Activated CD8-positive, alpha-beta memory T cell treated with anti-CD3 and anti-CD28 coated beads, Interleukin-2, amount 10 ng/mL, durations not matched to agents 7 days and 5 days (primary cell): ENCODE measurements at places on chromosomes 3 and 15.

- peaks cover 5% of the 10 kb centered on the region for H3K36me3 ChIP-seq
- no peak overlapping the region for H3K4me3 ChIP-seq
- no peaks in the 10 kb centered on the region for H3K27me3 ChIP-seq
- DNase-seq = no peak
- no peak overlapping the region for H3K27ac ChIP-seq
Observed at GRCh38 chr15:91889111-91889815, 35.8 kb downstream of the SLCO3A1 start.

DNA sequence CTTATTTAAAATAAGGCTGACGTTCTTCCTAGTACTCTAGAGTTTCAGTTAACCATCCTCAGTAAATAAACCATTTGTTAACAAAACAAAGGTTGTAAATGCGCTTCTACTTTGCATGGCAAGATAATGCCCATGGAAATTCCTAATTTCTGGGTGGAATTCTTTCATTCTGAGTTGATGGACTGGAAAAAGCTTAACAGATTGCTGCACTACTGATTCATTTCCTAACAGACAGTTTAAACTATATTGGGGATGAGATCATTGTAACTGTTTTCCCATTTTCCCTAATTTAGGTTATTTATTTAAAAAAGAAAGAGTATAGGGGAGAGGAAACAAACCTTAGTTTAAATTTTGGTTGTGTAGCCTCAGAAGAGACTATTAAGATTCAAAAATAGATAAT, 342.2 kb downstream of the NLGN1 start:
- H3K27ac ChIP-seq = no peak overlapping the region
- H3K36me3 ChIP-seq = no peaks in the 10 kb centered on the region
- no peaks in the 10 kb centered on the region for H3K4me1 ChIP-seq
- H3K27me3 ChIP-seq = no peaks in the 10 kb centered on the region

- DNase-seq = no peak
- peaks cover 7% of the 10 kb centered on the region for H3K4me1 ChIP-seq
- H3K4me3 ChIP-seq = no peak overlapping the region
- no peak overlapping the region for H3K27ac ChIP-seq
- peaks cover 55% of the 10 kb centered on the region for H3K27me3 ChIP-seq
Observed at GRCh38 chr3:128556907-128557306, 63.9 kb upstream of the GATA2 start.

DNA sequence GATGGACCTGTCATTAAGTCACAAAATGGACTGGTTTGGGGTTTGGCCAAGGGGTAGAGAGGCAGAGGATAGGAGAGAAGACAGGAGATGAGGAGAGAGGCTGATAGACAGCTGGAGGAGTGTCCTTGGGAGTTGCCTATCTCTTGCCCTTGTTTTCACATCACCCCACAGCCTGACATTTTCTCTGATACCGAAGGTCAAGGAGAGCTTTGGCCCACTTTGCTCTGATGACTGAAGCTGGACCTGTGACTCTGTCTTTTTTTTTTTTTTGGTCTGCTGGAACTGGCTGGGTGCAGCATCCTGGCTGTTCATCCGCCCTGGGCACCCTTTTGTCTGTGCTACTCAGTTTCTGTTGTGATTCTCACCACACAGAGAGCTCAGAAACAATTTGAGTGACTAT, 5.1 kb downstream of the GPD1L start:
- H3K4me1 ChIP-seq = peaks cover 68% of the 10 kb centered on the region
- H3K27me3 ChIP-seq = no peaks in the 10 kb centered on the region
- no peak overlapping the region for H3K27ac ChIP-seq
- H3K36me3 ChIP-seq = peaks cover 30% of the 10 kb centered on the region
- H3K4me3 ChIP-seq = no peak overlapping the region
- no peak for DNase-seq

DNA sequence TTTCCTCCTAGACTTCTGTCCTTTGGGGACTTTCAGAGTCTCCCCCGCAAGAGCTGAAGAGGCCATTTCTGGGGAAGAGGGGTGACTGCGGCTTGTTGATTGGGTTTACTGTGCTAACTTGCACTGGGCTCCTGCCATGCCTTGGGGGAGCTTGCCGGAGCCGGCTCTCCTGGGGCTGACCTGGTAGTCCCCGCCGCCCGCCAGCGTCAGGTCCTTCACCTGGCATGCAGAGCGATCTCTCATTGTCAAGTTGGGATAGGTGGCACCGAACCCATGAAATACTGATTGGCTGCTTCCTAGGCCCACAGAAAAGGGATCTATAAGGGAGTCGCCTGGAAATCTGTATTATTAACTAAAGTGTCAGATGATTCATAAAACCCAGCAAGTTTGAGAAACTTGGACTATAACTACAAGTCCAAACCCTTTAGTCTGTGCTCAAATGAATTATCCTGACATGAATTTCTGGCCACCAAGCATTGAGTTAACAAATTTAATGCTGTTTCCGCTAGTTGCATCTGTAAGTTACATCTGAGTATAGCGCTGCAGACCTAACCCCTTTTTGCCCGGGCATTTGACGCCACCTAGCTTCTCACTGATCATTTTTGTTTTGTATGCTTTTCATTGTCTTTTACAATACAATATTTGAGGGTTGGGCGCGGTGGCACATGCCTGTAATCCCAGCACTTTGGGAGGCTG, 607 bp upstream of the IMP3 start:
- peak overlapping the region; percentile 91 for H3K4me3 ChIP-seq
- peaks cover 33% of the 10 kb centered on the region for H3K4me1 ChIP-seq
- DNase-seq = peak; percentile 82

- H3K27me3 ChIP-seq = peaks cover 34% of the 10 kb centered on the region
- H3K4me3 ChIP-seq = no peak overlapping the region
- no peak overlapping the region for H3K27ac ChIP-seq
- DNase-seq = no peak
Observed at GRCh38 chr15:68488290-68488689, 56.3 kb upstream of the ITGA11 start.

DNA sequence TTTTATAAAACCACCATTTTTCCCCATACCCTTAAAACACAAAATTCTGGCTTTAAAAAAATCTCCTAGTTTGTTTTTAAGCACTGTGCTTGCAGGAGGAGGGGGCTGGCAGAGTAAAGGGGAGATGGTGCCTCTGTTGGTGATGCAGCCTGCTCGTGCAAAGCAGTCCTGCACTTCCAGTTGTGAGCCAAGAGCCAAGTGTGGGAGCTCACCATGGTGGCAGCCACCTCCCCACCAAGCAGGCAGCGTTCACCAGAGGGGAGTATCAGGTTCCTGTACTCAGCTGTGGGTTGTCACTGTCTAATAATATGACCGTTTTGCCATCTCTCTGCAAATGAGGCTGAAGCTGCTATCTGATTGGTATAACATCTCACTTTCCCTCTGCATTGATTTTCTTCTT, 164.8 kb downstream of the SYNPR start:
- no peak for DNase-seq
- no peaks in the 10 kb centered on the region for H3K36me3 ChIP-seq
- H3K27me3 ChIP-seq = no peaks in the 10 kb centered on the region
- no peak overlapping the region for H3K4me3 ChIP-seq

DNA sequence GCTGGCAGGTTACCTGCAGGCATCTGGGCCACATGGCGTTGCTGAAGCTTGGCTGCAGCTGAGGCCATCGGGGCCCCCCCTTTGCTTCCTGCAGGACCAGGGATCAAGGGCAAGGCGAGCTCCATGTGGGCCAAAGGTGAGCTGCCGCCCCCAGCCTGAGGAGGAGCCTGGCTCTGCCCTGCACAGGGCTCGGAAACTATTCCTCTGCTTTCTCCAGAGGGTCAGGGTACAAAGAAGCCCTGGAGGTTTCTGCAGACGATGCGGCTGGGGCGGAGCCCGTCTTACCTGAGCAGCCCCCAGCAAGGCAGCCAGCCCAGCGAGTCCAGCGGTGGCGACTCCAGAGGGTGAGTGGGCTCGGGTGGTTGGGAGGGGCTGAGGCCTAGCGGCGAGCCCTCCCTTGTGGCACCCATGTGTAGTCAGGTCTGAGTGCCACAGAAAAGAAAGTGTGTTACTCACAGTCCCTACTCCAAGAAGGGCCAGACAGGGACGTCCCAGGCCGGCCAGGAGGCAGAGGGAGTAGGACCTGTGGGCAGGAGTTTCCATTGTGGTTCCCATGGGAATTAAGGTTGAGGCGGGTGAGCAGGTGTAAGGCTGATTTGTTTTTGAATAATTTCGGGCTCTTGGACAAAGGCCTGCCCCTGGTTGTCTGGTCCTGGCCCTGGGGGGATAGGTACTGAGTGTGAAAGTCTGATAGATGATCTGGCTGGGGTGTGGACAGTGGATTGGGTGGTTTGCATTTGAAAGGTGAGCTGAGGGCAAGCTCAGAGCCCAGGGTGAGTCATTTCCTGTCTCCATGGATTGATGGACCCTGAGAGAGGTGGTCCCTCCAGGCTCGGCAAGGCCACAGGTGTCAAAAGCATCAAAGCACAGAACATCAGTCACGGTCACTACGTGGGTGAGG, 25.4 kb downstream of the CFAP100 start:
- H3K27ac ChIP-seq = no peak overlapping the region
- no peaks in the 10 kb centered on the region for H3K4me1 ChIP-seq
- H3K4me3 ChIP-seq = no peak overlapping the region
- no peak for DNase-seq
- H3K27me3 ChIP-seq = peaks cover 4% of the 10 kb centered on the region
- no peaks in the 10 kb centered on the region for H3K36me3 ChIP-seq

DNA sequence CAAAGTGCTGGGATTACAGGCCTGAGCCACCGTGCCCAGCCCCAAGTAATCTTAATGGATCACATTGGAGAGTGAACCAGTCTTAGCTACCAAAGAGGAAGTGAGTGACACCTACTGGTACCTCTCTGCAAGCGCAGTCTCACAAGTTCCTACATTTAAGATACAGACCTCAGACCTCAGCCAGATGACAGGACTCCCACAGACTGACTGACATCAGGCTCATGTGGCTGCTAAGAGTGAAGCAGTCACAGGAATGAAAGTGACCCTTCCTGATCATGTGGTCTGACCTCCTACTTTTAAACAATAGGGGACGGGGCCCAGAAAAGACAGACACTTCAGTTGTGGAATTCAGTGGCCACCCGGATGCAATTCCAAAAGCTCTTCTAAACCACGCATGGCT, 36.3 kb upstream of the GNB5 start:
- no peaks in the 10 kb centered on the region for H3K27me3 ChIP-seq
- H3K27ac ChIP-seq = peak overlapping the region; percentile 40
- H3K4me3 ChIP-seq = no peak overlapping the region
- H3K4me1 ChIP-seq = peaks cover 19% of the 10 kb centered on the region
- peak; percentile 90 for DNase-seq

- DNase-seq = no peak
- no peaks in the 10 kb centered on the region for H3K36me3 ChIP-seq
- H3K4me1 ChIP-seq = no peaks in the 10 kb centered on the region
- no peak overlapping the region for H3K27ac ChIP-seq
- H3K27me3 ChIP-seq = no peaks in the 10 kb centered on the region
Observed at GRCh38 chr3:191961022-191961421, 500.1 kb downstream of the PYDC2 start.

DNA sequence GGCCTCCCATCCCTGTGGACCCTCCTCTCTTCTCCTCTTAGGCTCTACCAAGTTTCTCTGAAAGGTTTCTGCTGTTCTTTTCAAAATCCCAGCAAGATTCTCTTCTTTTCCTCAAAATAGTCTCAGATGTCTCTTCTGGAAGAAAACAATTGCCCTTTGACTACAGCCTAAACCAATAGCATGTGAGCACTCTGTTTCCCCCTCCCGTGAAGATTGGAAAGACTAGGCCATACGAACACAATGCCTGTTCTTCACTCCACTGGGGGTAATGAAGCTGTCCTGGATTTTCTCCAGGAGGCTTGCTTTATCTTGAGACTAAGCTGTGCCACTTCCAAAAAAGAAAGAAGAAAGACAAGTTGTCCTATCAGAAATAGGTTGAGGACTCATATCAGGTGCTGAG, 178.7 kb upstream of the MCTP2 start:
- H3K27ac ChIP-seq = no peak overlapping the region
- DNase-seq = no peak
- peaks cover 10% of the 10 kb centered on the region for H3K27me3 ChIP-seq
- H3K4me3 ChIP-seq = no peak overlapping the region

GRCh38 chr15:62112616-62113593, 46.1 kb downstream of the C2CD4A start:
- H3K4me1 ChIP-seq = no peaks in the 10 kb centered on the region
- H3K4me3 ChIP-seq = no peak overlapping the region
- H3K36me3 ChIP-seq = no peaks in the 10 kb centered on the region
- H3K27ac ChIP-seq = no peak overlapping the region
- no peak for DNase-seq
- H3K27me3 ChIP-seq = peaks cover 13% of the 10 kb centered on the region

DNA sequence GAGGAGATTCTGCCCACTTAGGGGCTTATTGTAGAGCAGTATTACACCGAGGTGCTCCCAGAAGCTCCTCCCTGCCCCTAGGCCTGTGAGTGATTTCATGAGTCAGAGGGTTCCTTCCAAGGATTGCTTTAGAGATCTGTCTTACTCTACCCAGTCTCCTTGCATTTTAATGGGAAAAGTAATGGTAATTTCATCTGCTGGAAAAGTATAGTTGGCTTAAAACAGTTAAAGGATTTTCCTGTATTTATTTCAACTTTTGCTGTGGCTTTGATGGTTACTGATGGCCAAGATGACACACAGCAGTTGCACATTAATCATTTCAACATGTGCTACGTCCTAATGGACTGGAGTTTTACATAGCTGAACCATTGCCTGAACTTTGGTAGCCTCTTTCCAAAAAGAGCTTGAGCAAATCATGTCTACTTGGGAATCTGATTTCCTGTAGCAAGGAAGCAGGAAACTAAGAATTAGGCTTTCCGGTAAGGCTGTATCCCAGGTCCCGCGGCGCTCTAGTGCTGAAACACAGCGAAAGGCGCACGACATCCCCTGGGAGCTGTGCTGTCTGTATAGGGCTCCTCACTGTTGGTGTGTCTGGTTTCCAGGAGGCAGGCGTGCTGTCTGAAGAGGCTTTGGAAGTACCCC, 9.2 kb upstream of the PGPEP1L start:
- no peak overlapping the region for H3K4me3 ChIP-seq
- DNase-seq = no peak
- H3K27ac ChIP-seq = no peak overlapping the region
- H3K4me1 ChIP-seq = peaks cover 2% of the 10 kb centered on the region

DNA sequence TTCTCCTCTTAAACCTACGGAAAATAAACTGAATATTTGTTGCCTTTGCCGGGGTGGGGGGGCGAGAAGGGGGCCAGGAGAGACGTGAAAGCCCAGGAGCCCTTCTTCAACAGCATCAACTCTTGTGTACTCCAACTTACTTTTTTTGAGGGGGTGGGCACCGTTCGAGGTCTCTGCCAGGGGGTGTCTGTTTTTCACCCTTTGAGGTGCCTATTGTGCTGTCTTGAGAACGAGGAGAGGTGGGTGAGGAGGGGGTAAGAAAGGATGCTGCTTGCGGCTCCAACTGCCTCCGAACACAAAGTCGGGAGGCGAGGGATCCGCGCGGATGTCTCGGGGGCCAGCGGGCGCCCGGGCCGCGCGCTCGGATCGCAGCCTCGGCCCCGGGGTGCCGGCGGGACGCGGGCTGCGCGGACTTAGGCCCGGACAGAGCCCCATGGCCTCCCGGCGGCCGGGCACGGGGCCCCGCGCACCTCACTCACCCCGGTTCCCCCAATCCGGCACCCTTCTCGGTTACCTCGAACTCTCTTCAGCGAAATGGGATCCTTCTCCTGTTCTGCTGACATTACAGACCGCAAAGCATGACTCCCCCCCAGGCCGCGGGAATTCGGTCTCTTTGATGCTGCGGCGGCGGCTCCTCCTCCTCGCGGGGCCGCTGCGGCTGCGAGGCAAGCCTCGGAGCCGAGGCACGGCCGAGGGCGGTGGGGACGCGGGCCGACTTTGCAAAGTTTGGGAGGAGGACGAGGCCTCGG, 650 bp downstream of the PYGO1 start:
- DNase-seq = no peak
- peaks cover 47% of the 10 kb centered on the region for H3K27me3 ChIP-seq
- H3K27ac ChIP-seq = no peak overlapping the region
- peak overlapping the region; percentile 15 for H3K4me3 ChIP-seq

- H3K4me3 ChIP-seq = no peak overlapping the region
- H3K36me3 ChIP-seq = no peaks in the 10 kb centered on the region
- H3K4me1 ChIP-seq = peaks cover 2% of the 10 kb centered on the region
- no peak overlapping the region for H3K27ac ChIP-seq
- no peaks in the 10 kb centered on the region for H3K27me3 ChIP-seq
- no peak for DNase-seq
Observed at GRCh38 chr15:101615986-101616848, 36.0 kb downstream of the TM2D3 start.
